ENCODE measurements at places on chromosomes 7 and 10.

GRCh38 chr10:1464881-1465417 lies 272.4 kb downstream of the ADARB2 start:
- no peak for DNase-seq

- DNase-seq = no peak
Measured at GRCh38 chr7:105745681-105746330, 130.6 kb downstream of the ATXN7L1 start.

DNA sequence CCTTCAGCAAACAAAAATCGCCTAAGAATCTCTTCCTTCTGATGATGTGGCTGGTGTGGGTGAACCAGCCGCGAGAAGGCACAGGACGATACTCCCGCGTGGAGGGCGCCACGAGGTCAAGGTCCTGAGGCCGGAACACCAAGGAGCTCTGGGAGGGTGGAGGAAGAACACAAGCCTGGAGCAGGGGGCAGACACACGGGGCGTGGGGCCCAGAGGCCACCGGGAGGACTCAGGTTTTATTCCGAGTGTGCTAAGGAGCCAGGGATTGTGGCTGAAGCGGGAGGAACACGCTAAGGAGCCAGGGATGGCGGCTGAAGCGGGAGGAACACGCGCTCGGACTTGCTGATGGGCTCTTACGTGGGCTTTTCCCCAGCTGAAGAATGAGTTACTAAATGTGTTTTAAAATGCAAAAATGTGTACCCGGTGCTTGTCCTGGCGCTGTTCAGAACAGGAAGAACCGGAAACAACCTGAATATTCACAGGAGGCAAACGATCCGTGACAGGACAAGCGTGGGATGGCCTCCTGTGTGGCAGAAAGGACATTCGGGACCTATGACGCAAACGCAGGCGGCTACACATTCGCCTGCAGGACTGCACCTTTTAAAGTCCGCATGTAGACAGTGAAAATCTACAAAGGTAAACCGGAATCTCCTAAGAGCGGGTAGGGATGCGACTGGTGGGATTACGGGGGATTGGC lies 64.0 kb downstream of the MAD1L1 start:
- DNase-seq = no peak

DNA sequence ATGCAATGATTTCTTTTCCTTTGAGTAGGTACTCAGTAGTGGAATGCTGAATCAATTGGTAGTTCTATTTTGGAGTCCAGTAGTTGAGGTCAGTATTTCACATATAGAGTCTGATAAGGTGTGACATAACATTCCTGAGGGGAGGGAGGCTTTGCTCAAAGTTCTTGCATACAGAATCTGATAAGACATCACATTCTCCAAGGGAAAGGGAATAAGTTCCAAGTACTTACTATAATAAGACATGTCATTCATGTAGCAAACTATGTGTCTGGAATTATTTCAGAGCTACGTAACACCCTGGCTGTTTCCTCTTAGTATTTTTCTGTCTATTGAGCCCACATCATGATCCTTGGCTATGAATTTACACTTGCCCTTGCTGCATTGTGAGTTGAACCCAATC lies 74.3 kb upstream of the POM121L12 start:
- DNase-seq = no peak

GRCh38 chr10:46330894-46331293 lies 44.1 kb downstream of the ANTXRL start:
- DNase-seq = no peak

DNA sequence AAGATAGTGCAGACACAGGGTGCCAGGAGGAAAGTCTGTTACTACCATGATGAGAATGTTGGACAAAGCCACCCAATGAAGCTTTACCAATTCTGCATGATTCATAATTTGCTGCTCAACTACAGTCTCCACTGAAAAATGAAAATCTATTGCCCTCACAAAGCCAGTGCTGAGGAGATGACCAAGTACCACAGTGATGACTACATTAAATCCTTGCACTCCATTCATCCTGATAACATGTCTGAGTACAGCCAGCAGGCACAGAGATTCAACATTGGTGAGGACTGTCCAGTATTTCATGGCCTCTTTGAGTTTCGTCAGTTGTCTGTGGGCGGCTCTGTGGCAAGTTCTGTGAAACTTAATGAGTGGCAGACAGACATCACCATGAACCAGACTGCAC lies 144.0 kb downstream of the PLCE1 start:
- DNase-seq = no peak

GRCh38 chr7:30251708-30252329 lies 32.6 kb upstream of the ZNRF2 start:
- no peak for DNase-seq

GRCh38 chr7:79361214-79361613 lies 92.3 kb downstream of the MAGI2 start:
- DNase-seq = no peak

Data from amniotic stem cell (primary cell).